A549 treated with RU486 at 1 μM for 4 hours (cell line): ENCODE measurements at places on chromosomes 4 and X. TPM values are rescaled to one million over a fixed set of nuclear protein-coding genes. Genes with fewer than 3 reads are reported as not detected.

The TKTL1 gene
- total RNA-seq, result not detected in 5 replicates

The SRPX gene
- 5.2 to 8.4 TPM (median 7.3 TPM) in 5 replicates for total RNA-seq

The FABP2 gene
- total RNA-seq, result not detected in 5 replicates

The AADAT gene
- 7.7 to 10.2 TPM (median 8.1 TPM) in 5 replicates for total RNA-seq

The SMIM10L2A gene
- total RNA-seq, result 0.15 to 0.24 TPM (median 0.19 TPM) in 5 replicates

The NDST3 gene
- not detected in 5 replicates for total RNA-seq

The AVPR2 gene
- total RNA-seq, result 0.09 to 0.13 TPM in 2 of 5 replicates, not detected in the others

The SLC9B1 gene
- total RNA-seq, result 0.10 TPM in 1 of 5 replicates, not detected in the others

The EOLA1 gene
- 19.1 to 21.3 TPM (median 20.8 TPM) in 5 replicates for total RNA-seq

The TEX13B gene
- not detected in 5 replicates for total RNA-seq

The TLR10 gene
- 0.05 to 0.06 TPM (median 0.05 TPM) in 3 of 5 replicates, not detected in the others for total RNA-seq

The PDGFC gene
- 2.5 to 5.1 TPM (median 2.9 TPM) in 5 replicates for total RNA-seq

The PF4V1 gene
- not detected in 5 replicates for total RNA-seq

The TMPRSS11A gene
- not detected in 5 replicates for total RNA-seq

The VCX3A gene
- not detected in 5 replicates for total RNA-seq

The CCKAR gene
- total RNA-seq, result not detected in 5 replicates

The CNKSR2 gene
- total RNA-seq, result 2.4 to 3.1 TPM (median 2.6 TPM) in 5 replicates

The HS6ST2 gene
- total RNA-seq, result 0.03 to 0.17 TPM (median 0.10 TPM) in 3 of 5 replicates, not detected in the others

The UGT2B17 gene
- total RNA-seq, result not detected in 5 replicates

The RAI2 gene
- total RNA-seq, result 0.07 to 0.53 TPM (median 0.22 TPM) in 5 replicates

The PABPC4L gene
- 0.06 to 0.10 TPM (median 0.07 TPM) in 4 of 5 replicates, not detected in the other for total RNA-seq

The CRMP1 gene
- total RNA-seq, result 1.9 to 2.7 TPM (median 2.4 TPM) in 5 replicates

The TRIM61 gene
- not detected in 5 replicates for total RNA-seq

The MAGEB2 gene
- total RNA-seq, result not detected in 5 replicates

The CLGN gene
- 3.8 to 7.0 TPM (median 5.6 TPM) in 5 replicates for total RNA-seq

The NPY1R gene
- 0.07 to 0.14 TPM (median 0.13 TPM) in 3 of 5 replicates, not detected in the others for total RNA-seq

The IL21 gene
- total RNA-seq, result not detected in 5 replicates

The EDA gene
- total RNA-seq, result 0.35 to 0.88 TPM (median 0.55 TPM) in 5 replicates

The BEX4 gene
- 1.4 to 2.3 TPM (median 2.2 TPM) in 5 replicates for total RNA-seq

The LANCL3 gene
- total RNA-seq, result not detected in 5 replicates

The TBC1D8B gene
- 0.38 to 1.5 TPM (median 1.3 TPM) in 5 replicates for total RNA-seq

The CCDC110 gene
- not detected in 5 replicates for total RNA-seq
